Activated CD4-positive, alpha-beta T cell treated with anti-CD3 and anti-CD28 coated beads, Interleukin-2, amount 50 U/mL, for 4 hours (primary cell): ENCODE measurements at places on chromosomes 4 and X.
A peak's percentile ranks its signal among the peaks of the same experiment; 100 is the strongest.

DNA sequence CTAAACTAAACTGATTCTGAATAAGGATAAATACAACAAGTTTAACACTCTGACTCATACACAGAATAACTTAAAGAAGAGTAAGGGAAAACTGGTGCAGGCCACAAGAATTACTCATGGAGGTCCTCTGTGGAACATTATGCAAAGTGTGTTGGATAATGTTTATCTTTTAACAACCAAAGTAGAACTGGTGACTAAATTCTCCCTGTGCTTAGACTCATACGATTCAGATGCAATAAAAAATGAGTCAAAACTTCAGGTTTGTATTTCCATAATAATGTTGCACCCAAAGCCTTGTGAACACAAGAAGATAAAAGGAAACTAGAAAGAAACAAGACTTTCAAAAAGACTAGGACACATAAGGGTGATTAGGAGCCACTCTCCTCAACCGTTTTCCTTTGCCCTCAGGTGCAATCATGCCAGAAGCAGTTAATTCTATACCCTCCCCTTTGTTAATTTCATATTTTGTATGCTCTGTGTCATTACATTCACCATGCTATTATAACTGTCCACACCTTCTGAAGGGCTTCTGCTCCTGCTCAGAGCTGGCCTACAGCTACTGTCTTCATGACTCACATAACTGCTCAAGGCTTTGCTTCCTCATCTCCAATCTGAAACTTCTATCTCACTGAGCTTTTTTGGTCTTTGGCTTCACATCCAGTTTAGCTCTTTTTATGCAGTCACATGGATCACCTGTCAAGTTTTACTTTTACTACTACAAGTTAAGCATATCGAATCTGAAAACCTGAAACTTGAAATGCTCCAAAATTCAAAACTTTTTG, 60.2 kb downstream of the KCNIP4 start:
- no peak for DNase-seq

GRCh38 chrX:72479324-72480274, 93.0 kb downstream of the HDAC8 start:
- no peak for DNase-seq

DNA sequence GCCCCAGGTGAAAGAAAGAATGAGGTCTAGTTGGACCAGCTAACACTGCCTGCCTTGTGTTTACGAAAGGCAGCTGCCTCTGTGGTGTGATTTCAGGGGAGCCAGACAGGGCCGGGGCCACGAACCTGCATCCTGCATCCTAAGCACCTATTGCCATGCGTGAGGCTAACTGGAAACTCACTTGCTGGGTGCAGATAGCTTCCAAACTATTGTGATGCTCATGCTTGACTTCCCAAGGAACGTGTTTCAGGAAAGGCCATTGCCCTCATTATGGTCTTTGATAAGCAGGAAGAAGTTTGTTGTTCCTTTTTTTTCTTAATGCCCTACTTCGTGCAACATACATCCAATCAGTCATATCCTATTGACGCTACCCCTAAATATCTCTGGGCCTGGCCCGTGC, 2.3 kb upstream of the IRF2 start:
- DNase-seq = peak; percentile 5

- no peak for DNase-seq
These were observed 88.6 kb downstream of the MAML3 start for GRCh38 chr4:140065393-140065792.

DNA sequence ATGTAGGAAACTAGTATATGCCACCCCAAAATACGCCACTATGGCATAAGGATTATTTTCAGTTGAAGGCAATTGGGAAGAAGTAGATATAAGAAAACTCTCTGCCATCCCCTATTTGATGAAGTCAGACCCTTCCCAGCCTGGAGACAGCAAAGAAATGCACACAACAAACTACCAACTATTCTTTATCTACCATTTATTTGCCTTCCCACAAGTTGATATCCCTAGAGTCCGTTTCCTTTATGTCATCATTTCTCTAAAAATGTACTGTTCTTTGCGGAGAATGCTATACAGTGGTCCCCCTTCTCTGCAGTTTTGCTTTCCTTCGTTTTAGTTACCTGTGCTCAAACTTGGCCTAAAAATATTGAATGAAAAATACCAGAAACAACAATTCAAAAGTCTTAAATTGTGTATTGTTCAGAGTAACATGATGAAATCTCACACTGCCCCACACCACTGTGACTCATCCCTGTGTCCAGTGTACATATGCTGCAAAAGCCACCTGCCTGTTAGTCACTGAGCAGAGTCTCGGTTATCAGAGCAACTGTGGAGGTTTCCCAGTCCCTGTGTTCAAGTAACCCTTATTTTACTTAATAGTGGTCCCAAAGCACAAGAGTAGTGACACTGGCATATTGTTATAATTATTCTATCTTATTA, 152.3 kb downstream of the WDFY3 start:
- DNase-seq = no peak

DNA sequence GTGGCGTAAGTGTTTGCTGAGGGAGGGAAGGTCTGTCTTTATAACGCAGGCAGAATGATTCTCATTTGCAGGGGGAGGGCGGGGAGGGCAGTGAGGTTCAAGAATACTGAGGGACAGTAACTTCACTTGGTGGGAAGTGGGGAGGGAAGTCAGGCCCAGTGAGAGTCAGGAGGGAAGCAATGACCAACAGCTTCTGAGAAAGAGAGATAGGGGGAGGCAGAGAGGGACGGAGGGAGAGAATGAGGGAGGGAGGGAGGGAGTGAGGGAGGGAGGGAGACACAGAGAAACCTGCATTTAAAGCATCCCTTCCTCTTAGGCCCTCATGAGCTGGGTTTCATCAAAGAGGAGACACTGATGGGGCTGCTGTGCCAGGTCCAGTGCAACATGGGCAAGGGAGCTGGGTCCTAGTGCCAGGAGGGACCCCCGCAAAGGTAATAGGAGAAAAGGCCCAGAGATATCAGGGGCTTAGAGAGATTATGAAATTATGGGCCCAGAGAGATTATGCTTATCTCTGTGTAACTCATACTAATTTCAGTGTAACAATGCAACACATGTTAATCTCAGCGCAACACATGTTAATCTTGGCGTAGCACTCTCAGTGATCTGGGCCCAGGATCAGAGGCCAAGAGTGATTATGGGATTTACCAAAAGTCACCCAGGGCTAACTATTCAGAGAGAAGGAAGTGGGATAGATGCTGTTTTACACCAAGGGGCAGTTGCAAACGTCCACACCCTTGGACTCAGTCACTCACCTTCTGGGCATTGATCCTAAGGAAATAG, 112.1 kb downstream of the DRD5 start:
- DNase-seq = no peak
